ENCODE measurements at places on chromosomes 11 and 22.

GRCh38 chr11:21148376-21148775 is 479.0 kb downstream of the NELL1 start:
- DNase-seq: no peak

- no peak for DNase-seq
Observed at GRCh38 chr11:17405232-17406005, 17.0 kb upstream of the KCNJ11 start.

- DNase-seq: no peak
Observed at GRCh38 chr11:74283580-74284180, 27.8 kb downstream of the P4HA3 start.

- no peak for DNase-seq
Observed at GRCh38 chr11:71186806-71187205, 65.6 kb downstream of the SHANK2 start.

- no peak for DNase-seq
Observed at GRCh38 chr11:61707574-61707973, 27.4 kb downstream of the DAGLA start.

GRCh38 chr22:27970596-27971220 is 51.7 kb upstream of the PITPNB start:
- no peak for DNase-seq

GRCh38 chr11:126963115-126963514 is 37.5 kb downstream of the KIRREL3 start:
- DNase-seq: no peak

GRCh38 chr11:19105011-19105410 is 12.0 kb upstream of the ZDHHC13 start:
- DNase-seq: no peak

- no peak for DNase-seq
Observed at GRCh38 chr22:50621356-50621880, 6.5 kb downstream of the ARSA start.

GRCh38 chr22:40739721-40740120 is 60.4 kb downstream of the MCHR1 start:
- no peak for DNase-seq

- no peak for DNase-seq
Observed at GRCh38 chr11:123570939-123571580, 83.4 kb downstream of the SCN3B start.

DNA sequence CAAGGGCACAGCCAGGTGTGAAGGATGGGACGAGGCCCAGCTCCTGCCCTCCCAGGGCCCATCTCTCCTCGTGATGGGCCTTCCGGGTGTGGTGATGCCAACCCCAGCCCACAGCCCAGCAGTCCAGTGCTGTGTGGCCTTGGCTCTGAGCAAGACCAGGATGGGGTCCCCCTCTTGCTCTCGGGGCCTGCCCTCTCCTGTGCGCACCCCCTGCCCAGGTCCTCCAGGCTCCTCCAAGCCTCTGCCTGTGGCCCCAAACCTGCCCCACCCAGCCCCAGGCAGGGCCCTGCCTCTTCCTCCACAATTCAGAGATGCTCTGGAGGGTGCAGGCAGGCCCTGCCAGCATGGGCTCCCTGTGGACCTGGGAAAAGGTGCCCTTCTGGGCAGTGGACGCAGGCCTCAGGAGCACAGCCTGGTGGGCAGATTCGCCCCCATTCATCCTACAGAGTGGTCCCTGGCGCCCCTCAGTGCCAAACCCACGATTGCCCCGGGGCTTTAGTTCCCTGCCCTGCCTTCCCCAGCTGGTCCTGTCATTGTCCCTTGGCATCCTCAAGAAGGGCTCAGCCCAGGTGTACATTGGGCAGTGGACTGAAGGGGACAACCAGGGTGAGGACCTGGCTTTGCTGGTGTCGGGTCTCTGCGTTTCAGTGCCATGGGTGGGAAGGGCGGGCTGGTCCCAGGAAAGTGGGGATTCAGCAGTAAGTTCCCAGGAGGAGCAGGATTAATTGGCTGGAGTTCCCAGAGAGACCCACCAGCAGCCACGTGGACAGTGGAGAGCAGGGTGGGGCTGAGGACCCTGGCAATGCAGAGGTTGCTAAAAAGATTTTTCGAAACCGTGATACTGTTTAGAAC is 19.8 kb downstream of the EIF1AD start:
- DNase-seq: no peak

GRCh38 chr22:44242946-44243724 is 62.4 kb downstream of the PARVG start:
- no peak for DNase-seq

DNA sequence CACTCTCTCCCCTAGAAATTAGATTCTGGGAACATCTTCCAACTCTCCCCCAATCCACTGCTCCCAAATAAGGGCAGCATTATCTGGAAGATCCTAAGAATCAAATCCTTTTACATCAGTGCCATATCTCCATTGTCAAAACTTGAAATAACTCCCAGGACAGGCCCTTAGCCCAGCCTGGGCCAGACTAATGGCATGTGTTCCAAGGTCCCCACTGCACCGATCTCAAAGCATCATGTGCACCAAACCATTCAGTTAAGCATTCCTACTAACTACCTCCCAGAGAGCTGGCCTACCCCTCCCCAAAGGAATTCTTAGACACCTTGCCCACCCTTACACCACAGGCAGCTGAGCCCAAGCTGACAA is 44.2 kb upstream of the POU2AF1 start:
- DNase-seq: no peak

- no peak for DNase-seq
Observed at GRCh38 chr11:114200351-114201133, 95.7 kb upstream of the NNMT start.

- no peak for DNase-seq
Observed at GRCh38 chr11:42249401-42249800, 789.9 kb upstream of the LRRC4C start.

- no peak for DNase-seq
Observed at GRCh38 chr11:107842412-107843100, 16.0 kb downstream of the SLC35F2 start.

GRCh38 chr11:102712137-102712536 is 6.6 kb upstream of the MMP27 start:
- DNase-seq: no peak

DNA sequence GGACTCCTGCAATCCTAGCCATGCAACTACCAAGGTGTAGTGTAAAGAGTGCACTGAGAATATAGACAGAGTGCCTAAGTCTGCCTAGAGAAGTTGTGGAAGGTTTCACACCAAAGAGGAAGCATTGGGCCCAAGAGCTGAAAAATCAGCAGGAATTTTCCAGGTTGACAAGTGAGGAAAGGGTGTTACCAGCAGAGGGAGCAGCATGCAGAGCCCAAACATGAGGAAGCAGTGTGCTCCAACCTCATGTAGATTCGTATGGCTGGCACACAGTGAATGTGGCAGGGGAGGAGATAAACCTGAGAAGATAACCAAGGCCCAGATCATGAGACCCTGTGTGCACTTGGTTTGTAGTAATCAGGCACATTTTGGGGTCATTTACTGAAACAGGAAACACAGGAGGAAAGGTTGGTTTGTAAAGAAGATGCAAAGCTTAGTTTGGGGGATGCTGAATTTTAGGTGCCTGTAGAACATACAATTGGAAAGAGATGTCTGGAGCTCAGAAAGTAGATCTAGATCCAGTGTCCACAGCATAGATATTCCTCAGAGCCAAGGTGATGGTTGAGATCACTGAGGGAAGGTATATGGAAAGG is 1.7 kb downstream of the HPX start:
- DNase-seq: no peak

- no peak for DNase-seq
Observed at GRCh38 chr11:44307340-44308099, 2.4 kb downstream of the ALX4 start.

DNA sequence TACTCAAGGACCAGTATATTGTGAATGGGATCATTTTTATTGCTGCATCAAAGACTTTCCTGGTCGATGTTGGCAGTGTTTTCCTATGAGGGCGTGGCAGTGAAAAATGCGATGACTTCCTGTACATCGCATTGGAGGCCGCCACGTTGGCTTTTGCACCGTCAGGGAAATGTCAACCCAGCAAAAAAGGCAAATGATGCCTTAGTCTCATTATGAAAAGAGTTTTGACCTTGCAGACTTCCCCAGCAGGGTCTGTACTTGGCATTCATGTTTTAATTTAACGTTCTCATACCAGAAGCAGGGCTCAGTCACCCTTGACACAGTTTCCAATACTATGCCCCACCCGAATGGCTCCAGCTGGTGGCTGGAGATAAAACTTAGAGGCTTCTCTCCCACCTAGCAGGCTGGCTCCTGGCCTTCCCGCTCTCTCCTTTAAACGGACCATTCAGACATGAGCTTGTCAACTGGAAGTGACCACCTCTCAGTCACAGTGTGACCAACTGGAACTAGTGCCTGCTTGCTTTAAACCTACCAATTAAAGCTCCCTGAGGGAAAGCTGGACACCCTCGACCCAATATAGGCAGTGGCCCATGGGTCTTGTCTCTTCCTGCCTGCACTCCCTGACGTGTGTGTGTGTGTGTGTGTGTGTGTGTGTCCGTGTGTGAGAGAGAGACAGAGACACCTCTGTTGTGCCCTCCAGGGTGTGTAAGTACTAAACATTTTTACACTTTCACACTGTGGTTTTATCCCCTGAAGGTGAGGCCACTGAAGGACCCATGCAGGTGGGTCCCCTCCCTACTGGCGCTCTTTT is 8.7 kb upstream of the GDPD5 start:
- no peak for DNase-seq

DNA sequence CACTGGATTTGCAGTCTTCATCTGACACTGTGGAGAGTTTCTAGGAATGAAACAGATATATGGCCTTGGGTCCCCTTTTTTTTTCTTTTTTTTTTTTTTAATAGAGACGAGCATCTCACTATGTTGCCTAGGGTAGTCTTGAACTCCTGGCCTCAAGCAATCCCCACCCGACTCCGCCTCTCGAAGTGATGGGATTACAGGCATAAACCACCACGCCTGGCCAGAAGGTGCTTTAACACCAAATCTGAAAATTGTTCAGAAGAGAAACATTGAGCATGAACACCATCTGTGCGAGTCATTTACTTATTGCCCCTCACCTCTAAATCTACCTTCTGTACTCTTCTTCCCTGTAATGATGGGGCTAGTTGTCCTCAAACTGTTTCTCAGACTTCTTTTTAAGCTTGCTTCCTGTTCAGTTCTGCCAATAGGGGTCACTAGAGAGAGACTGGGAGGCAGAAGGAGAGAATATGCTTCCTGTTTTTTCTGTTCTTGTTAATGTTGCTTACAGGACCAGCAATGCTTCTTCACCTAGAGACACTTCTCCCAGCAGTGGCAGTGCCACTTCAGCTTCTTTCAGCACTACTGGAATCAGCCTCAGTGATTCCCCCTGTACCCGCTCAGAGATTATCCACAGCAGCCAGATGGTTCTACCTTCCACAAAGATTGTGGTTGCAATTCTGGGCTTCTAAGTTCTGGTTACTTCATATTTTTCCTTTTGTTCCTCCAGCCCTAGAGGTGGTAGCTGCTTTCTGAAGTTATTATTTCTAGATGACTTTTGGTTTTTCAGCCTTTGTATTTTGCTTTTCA is 20.8 kb upstream of the ZBED5 start:
- DNase-seq: no peak

- DNase-seq: no peak
Observed at GRCh38 chr11:48049036-48049435, 68.7 kb downstream of the PTPRJ start.

DNA sequence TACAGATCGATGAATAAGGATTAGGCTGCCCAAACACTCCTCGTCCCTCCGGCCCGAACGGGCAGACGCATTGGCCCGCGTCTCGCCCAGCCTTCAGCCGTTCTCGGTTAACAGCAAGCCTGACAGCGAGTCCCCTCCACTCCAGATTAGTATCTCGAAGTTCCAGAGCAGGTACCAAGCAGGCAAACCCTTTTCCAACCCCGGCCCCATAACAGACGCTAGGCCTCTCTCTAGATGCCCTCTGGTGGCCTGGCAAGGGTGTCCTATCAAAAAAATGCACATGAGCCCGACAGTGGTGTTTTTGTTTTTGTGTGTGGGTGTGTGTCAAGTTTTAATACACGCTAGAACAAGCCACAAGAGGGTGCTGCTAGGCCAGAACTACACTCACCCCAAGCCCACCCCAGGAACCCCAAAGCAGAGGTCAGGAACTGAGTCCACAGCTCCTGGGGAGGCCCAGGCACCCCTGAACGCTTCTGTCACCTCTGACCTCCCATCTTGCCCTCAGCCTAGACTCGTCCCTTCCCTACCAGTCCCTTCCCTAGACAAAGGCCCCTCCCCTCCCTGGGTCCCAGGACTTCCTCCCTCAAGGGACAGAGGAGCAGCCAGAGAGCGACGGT is 658 bp upstream of the ARFGAP2 start:
- DNase-seq: no peak

GRCh38 chr11:66056501-66056900 is 4.3 kb downstream of the SF3B2 start:
- DNase-seq: no peak

GRCh38 chr11:34305780-34306179 is 52.0 kb downstream of the ABTB2 start:
- no peak for DNase-seq

DNA sequence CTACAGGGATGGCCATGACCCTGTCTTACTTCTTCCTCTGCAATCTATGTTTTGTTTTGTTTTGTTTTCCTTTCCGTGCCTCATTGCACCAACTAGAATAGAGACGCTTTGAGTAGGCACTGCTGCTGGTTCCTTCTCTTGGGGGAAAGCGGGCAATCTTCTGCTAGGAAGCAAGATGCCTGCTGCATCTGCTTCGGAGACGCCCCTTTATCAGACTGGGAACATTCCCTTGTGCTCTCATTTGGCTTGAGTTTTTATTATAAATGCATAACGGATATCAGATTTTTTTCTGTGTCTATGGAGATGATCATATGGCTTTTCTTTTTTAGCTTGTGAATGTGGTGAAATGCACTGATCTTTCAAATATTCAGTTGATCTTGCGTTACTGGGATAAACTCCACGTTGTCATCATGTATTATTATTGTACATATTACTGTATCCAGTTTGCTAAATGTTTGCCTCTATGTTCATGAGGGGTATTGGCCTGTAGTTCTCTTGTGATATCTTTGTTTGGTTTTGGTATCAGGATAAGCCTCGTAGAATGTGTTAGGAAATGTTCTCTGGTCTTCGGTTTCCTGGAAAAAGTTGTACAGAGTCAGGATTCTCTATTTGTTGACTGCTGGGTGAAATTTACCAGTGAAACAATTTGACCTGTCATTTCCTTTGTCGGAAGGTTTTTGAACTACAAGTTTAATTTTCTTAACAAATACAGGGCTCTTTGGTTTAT is 23.4 kb upstream of the KRTAP5-6 start:
- no peak for DNase-seq

- no peak for DNase-seq
Observed at GRCh38 chr11:105942921-105943320, 79.1 kb downstream of the MSANTD4 start.

Measured in activated CD8-positive, alpha-beta memory T cell treated with anti-CD3 and anti-CD28 coated beads for 1 hour (primary cell).